ENCODE measurements at places on chromosomes 5 and 9.

DNA sequence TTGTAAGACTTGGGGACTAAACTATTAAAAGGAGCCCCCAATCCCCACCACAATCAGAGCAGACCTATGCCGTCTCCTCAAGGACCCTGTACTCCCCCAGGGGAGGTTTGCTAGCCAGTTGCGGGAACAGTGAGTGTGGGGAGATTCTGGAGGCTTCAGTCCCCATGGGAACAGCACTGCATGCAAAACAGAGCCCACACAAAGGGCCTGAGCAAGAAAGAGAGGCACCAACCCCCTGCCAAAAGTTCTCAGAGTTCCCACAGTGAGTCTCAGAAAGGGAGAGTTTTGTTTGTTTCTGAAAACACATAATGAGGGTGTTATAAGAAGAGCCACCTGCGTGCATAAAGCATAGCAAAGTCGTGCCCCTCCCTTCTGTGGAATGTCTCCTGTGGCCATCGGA lies 56.6 kb downstream of the CFAP90 start:
- H3K27ac ChIP-seq, result no peak overlapping the region
- DNase-seq, result no peak
- no peak overlapping the region for H3K4me3 ChIP-seq

DNA sequence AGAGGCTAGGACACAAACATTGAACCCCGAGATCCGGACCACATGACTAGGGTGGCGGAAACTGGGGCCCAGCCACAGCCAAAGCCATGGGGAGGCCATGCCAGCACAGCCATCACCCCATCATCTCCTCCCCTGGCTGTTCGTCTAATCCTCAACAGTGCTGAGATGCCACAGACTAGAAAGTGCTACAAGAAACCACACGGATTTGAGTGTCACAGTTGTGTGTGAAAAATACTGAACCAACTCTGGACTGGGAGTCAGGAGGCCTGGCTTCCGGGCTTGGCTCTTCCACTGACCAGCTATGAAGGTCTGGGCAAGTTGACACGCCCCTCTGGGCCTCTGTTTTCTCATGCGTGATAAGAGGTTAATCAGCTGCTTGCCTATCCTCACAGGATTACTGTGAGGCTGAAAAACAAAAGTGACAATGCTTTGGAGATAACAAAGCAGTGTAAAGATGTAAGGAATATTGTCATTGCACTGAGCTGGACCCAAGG lies 38.8 kb upstream of the SHB start:
- no peak overlapping the region for H3K27ac ChIP-seq
- DNase-seq, result no peak
- no peaks in the 10 kb centered on the region for H3K4me1 ChIP-seq
- H3K4me3 ChIP-seq, result no peak overlapping the region
- peaks cover 52% of the 10 kb centered on the region for H3K27me3 ChIP-seq
- no peaks in the 10 kb centered on the region for H3K36me3 ChIP-seq

DNA sequence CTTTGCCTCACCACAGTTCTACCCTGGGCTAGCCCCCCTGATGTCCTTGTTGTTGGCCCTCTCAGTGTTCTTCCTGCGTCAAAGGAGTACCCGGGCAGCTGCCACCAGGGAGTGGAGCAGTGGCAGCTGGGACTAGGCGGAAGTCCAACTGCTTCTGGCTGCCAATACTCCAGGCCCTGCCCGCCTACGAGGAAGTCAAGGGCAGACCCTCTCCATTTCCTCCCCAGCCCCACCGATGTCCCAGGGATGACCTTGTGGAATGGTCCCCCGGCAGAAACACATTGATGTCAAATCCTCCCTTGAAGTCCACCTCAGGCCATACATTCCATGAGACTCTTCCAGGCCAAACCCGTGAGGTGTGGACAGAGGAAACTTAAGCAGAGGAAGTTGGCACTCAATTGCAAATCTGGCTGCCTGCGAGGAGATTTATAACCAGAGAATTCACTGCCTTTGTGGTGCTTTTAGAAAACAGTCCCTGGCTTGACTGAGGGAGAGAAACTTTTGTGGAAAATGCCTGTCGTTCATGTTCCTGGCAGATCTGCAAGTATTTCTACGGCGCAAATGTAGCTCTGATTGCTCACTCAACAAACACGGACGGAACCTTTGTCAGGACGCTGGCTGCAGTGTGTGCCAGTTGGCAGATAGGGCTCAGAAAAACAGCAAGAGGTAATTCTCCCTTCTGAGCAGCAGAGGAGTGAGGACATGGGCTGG lies 339.7 kb downstream of the RAB3C start:
- H3K4me3 ChIP-seq, result no peak overlapping the region
- no peaks in the 10 kb centered on the region for H3K4me1 ChIP-seq
- H3K27me3 ChIP-seq, result peaks cover 3% of the 10 kb centered on the region

DNA sequence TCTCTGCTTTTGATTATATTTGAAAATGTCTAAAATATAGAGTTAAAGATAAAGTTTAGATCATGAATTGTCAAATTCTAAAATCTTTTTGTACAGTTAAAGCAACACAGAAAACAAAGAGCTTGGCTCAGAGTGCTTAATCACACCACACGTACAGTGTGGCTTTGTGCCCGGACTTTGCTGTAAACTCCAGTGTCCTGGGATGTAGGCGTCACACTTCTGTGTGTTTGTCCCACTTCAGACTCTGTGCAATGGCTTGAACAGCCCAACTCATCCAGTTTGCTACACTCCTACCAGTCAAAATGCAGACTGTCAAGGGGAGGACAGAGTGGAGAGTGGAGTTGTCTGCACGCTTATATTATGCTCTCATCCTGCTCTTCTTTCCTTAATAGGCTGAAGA lies 45.3 kb downstream of the SMARCA2 start:
- peak overlapping the region; percentile 48 for H3K4me3 ChIP-seq
- peaks cover 26% of the 10 kb centered on the region for H3K36me3 ChIP-seq
- DNase-seq, result no peak
- no peak overlapping the region for H3K27ac ChIP-seq
- H3K27me3 ChIP-seq, result no peaks in the 10 kb centered on the region

DNA sequence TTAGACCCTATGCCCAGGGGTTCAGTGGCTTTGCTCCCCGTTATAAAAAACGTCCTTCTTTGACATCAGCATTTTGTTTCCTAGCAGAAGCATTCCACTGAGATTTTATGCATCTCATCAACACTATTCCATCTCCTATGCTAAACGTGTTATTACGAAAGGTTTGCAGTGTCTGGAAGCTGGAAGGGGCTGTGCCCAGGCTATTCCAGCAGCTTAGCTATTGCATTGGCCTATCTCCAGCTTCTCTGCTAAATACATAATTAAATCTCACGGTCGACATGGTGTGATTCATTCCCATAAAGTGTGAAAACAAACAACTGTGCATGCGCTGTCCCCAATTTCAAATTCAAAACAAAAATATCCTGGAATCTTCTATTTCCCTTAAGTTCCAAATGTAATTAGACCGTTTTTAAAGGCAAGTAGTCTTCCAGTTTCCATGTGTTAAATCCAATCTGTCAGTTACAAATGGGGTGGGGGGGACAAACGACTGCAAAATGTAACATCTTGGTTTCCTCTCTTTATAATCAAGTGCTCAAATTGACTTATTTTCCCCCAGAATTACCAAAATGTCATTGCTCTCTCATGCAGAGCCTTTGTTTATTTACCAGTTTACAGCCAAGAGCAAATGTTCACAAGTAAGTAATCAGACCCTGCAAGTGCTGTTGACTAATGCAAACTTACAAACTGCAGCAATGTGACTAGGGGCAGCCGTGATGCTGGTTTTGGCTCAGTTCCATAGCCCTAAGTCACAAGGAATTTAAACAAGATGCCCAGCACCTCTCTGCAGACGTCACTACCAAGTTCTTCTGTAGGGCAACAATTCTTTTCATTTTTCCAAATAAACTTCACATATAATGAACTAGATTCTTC lies 212.3 kb upstream of the RORB start:
- no peak overlapping the region for H3K27ac ChIP-seq
- DNase-seq, result no peak
- no peaks in the 10 kb centered on the region for H3K4me1 ChIP-seq
- no peak overlapping the region for H3K4me3 ChIP-seq
- 0 out of 2 replicates have a peak, but pooled peaks cover 1% of the 10 kb centered on the region for H3K36me3 ChIP-seq

DNA sequence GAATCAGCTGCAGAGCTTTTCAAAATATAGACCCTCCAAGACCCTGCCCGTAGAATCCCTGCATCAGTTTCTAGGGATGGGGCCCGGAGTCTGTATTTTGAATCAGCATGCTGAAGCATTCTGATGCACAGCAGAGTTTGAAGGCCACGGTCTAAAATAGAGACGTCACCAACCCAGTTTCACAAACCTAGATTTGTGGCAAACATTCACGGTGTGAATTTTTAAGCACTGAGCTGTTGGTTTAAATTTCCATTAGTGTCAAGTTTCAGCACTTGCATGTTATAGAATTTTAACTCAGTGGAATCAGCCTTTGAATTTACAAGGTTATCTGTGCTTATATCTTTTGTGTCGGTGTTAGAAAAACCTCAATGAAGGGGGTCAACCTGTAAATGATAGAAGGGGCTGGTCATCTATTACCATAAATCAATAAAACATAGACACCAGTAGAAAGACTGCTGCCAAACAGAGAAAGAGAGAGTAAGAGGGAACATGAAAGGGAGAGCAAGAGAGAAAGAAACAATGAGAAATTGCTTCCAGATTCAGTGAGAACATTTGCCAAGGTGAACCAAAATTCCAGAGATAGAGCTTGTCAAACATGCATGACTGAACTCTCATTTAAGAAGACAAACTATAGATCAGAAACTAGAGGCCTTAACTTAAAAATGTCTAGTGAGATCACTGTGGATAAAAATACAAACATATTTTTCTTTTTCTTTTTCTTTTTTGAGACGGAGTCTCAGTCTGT lies 414.9 kb downstream of the ZSWIM6 start:
- H3K27me3 ChIP-seq, result peaks cover 7% of the 10 kb centered on the region
- no peak overlapping the region for H3K4me3 ChIP-seq
- H3K36me3 ChIP-seq, result no peaks in the 10 kb centered on the region
- no peaks in the 10 kb centered on the region for H3K4me1 ChIP-seq
- no peak for DNase-seq
- H3K27ac ChIP-seq, result no peak overlapping the region

- peak; percentile 35 for DNase-seq
- H3K4me1 ChIP-seq, result peaks cover 24% of the 10 kb centered on the region
- H3K36me3 ChIP-seq, result peaks cover 6% of the 10 kb centered on the region
- H3K27ac ChIP-seq, result peak overlapping the region; percentile 91
Measured at GRCh38 chr9:77475641-77476473, 172.3 kb downstream of the GNA14 start.

GRCh38 chr9:136119061-136119882 lies 597 bp upstream of the TMEM250 start:
- H3K4me3 ChIP-seq, result peak overlapping the region; percentile 87
- peaks cover 4% of the 10 kb centered on the region for H3K27me3 ChIP-seq
- no peaks in the 10 kb centered on the region for H3K36me3 ChIP-seq
- no peaks in the 10 kb centered on the region for H3K4me1 ChIP-seq
- peak; percentile 35 for DNase-seq

DNA sequence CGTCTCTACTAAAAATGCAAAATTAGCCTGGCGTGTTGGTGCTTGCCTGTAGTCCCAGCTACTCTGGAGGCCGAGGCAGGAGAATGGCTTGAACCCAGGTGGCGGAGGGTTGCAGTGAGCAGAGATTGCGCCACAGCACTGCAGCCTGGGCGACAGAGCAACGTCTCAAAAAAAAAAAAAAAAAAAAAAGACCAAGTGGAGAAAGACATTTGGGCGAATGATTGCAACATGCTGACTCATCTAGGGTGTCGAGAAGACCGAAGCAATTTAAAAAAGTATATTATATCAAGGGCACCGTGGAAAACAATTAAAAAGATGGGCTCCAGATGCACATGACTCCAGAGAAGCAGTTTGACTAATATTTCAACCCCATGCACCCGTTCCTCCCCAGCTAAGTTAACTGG lies 9.2 kb downstream of the KLF4 start:
- H3K27ac ChIP-seq, result no peak overlapping the region
- no peaks in the 10 kb centered on the region for H3K36me3 ChIP-seq
- peak overlapping the region; percentile 48 for H3K4me3 ChIP-seq
- peaks cover 8% of the 10 kb centered on the region for H3K27me3 ChIP-seq
- peak; percentile 28 for DNase-seq

DNA sequence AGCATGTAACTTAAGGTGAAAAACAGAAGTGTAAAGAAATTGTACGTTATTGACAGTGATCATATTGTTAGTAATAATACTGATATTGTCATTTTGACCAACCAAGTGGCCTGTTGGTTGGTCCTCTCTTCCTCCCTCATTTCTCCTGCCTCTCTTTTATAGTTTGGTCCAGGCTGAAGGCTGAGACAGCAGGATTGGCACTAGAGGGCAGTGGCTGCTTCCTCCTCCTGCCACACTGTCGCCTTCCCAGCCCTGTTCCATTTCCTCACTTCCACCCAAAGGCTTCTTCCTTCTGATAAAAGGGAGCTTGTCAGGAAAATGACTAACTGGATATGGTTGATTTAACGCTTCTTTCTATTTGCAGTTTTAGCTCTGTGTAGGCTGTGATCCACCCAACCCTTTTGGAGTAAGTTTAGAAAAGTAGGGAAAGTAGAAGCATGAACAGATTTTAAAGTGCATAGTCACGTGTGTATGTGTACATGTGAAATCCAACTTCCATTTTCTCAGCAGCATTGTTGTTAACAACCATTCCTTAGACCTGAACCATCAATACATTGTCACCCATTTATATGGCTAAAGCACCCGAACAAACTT lies 35.6 kb downstream of the PTCD2 start:
- H3K27me3 ChIP-seq, result peaks cover 1% of the 10 kb centered on the region
- peaks cover 22% of the 10 kb centered on the region for H3K36me3 ChIP-seq
- no peak overlapping the region for H3K4me3 ChIP-seq
- peak overlapping the region; percentile 3 for H3K27ac ChIP-seq
- DNase-seq, result peak; percentile 41

- peak; percentile 43 for DNase-seq
- peaks cover 2% of the 10 kb centered on the region for H3K27me3 ChIP-seq
- no peaks in the 10 kb centered on the region for H3K36me3 ChIP-seq
- peak overlapping the region; percentile 95 for H3K27ac ChIP-seq
- peak overlapping the region; percentile 94 for H3K4me3 ChIP-seq
Measured at GRCh38 chr9:95509851-95510708, 6.7 kb downstream of the PTCH1 start.

DNA sequence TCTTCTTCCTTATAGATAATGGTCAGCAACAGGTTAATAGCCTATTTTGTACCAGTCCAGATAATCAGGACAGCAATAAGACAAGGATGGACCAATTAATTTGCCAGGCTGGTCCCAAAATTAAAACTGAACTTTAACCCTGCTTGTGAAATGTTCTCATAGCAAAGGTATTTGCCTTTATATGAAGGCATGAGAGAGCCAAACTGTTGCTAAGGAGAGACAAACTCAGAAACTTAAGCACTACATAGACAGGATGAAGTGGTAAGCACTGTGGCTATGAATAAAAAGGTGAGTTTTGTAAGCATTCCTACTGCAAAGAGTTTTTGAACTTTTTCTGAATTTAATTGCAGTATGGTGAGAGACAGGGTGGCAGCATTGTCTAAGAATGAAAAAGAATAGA lies 174.7 kb upstream of the PPP1R2B start:
- DNase-seq, result no peak
- no peaks in the 10 kb centered on the region for H3K27me3 ChIP-seq
- no peaks in the 10 kb centered on the region for H3K36me3 ChIP-seq
- no peak overlapping the region for H3K4me3 ChIP-seq

DNA sequence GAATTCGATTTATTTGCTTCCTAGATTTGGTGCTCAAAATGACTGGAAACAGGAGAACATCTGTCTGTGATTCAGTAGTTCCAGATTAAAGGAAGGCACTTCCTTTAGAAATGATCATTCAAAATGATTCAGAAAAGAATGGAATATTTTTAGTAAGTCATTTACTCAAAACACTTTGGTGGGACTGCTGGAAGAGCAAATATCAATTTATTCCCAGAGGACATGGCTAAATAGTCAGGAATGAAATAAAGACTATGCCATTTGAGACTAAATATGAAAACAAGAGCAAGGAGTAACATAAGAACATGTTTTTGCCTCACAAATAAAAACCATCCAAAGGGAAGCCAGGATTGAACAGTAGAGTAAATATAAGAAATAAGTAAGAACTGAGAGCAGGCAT lies 138.6 kb upstream of the RASA1 start:
- no peak overlapping the region for H3K4me3 ChIP-seq
- no peaks in the 10 kb centered on the region for H3K27me3 ChIP-seq
- DNase-seq, result no peak
- H3K36me3 ChIP-seq, result no peaks in the 10 kb centered on the region
- H3K27ac ChIP-seq, result peak overlapping the region; percentile 85
- peaks cover 56% of the 10 kb centered on the region for H3K4me1 ChIP-seq
